Stimulated activated CD8-positive, alpha-beta memory T cell treated with anti-CD3 and anti-CD28 coated beads, Interleukin-7, amount 100 ng/mL, for 1 hour (primary cell): ENCODE measurements at places on chromosomes 1 and 21.

DNA sequence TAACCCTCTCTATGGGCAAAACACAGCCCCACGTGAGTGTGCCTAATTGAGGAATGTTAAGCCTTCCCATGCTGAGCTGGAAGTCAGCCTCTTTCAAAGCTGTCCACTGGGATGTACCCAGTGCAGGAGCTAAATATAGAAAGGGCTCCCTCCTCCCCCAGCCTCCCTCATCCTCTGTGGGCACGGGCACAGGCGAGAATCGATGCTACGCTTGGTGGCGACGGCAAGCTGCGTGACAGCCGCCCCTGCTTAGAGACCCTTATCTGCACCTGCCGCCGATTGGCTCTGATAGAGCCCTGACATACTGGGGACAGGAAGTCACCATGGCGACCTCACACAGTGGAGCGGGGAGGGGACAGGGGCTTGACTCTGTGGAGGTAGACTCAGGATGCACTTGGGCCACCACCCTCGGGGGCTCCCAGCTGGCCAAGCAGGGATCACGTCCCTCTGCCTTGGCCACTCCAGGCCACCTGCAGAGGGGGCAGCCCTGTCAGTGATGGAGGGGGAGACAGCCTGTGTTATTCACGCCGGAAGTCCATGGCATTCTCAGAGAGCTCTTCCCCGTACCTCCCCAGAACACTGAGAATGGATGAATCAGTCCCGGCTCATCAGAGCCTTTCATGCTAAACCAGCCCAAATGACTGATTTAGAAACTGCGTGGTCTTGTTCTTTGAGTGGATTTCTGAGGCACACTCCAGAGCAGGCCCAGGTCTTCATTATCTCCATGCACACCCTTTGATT, 84.8 kb downstream of the KCND3 start:
- DNase-seq, result no peak

DNA sequence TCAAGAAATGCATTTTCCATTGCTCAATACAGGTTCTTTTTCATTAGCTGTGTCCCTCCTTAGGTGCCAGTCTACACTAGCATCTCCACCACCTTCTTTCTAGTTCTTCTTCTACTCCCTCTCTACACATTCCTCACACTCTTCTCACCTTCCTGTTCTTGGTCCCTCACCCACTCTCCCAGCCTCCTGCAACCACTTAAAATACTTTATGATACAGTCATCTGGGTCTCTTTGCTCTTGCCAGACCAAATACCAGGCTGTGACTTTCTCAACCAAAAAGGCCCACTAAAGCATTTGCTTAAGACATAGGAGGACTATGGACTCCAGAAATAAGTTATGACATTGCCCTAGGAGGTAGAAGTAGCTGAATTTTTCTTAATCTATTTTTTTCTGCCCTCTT, 35.1 kb downstream of the PIGM start:
- DNase-seq, result no peak

DNA sequence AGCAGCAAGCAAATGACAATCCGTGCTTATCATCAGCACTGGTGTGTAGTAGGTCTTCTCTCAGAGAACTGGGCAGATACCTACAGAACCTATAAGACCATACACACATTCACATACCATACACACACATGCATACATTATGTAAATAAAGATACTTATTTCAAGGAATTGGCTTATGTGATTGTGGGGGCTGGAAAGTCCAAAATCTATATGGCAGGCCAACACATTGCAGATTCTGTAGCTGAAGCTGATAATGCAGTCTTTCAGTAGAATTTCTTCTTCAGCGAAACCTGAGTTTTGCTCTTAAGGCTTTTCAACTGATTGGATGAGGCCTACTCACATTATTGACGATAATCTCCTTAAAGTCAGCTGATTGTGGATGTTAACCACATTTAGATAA, 24.1 kb downstream of the RAP1A start:
- DNase-seq, result no peak

DNA sequence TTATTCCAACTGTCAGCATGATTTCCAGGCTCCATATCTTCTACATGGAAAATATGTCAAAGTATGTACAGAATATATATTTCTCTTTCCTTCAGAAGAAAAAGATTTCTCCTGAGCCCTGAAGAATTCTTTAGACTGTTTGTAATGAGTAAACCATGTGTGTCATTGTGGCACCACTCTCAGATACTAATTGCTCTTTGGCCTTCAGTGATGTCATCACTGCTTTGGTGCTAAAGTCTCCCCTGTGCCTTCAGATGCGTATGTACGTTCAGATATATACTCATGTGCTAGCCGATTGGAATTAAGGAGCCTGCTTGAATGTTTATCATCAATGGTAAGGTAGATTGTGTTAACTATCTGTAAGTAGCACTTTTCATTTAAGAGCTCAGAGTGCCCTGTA, 20.6 kb upstream of the NBL1 start:
- DNase-seq, result no peak

DNA sequence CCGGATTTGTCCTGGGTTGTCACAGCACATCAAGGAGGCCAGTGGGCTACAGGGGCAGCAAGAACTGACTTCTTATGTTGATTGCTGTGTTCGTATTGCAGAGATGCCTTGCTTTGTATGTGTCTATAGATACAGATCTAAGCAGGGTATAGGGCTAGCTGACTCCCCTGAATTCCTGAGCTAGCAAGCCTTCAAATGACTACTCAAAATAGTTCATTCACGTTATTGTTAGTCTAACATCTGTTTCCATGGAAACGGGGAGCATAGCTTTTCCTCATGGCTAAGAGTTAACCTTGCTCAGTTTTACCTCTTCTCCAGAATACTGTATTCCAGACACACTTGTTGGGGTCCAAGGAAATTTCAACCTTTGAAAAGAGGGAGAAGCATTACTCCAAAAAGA, 24.1 kb downstream of the TRIM45 start:
- DNase-seq, result no peak

- no peak for DNase-seq
Measured at GRCh38 chr1:203180611-203181330, 5.1 kb upstream of the MYBPH start.

- no peak for DNase-seq
Measured at GRCh38 chr1:79790950-79791349, 784.4 kb upstream of the ADGRL4 start.

GRCh38 chr1:2506007-2506860, 20.2 kb downstream of the PANK4 start:
- DNase-seq, result no peak

- DNase-seq, result no peak
Measured at GRCh38 chr1:38093569-38094520, 47.3 kb upstream of the POU3F1 start.

DNA sequence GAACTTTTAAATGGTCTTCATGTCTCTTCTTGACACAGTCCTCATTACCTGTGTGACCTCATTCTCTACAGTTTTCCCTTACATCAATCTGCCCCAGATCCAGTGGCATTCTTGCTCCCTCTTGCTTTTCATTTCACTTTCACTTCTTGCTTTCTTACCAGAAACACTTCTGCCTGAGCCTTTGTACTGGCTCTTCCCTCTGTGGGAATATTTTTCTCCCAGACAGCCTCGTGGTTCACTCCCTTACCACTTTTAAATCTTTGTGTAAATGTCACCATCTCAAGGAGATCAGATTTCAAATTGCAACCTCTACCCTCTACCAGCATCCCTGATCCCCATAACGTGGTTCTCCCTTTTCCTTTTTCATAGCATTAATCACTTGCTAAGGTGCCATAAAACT, 73.2 kb downstream of the DISC1 start:
- DNase-seq, result no peak

GRCh38 chr21:35579520-35580293, 480.6 kb downstream of the SETD4 start:
- DNase-seq, result no peak

GRCh38 chr1:94679332-94680038, 137.9 kb upstream of the F3 start:
- DNase-seq, result no peak

DNA sequence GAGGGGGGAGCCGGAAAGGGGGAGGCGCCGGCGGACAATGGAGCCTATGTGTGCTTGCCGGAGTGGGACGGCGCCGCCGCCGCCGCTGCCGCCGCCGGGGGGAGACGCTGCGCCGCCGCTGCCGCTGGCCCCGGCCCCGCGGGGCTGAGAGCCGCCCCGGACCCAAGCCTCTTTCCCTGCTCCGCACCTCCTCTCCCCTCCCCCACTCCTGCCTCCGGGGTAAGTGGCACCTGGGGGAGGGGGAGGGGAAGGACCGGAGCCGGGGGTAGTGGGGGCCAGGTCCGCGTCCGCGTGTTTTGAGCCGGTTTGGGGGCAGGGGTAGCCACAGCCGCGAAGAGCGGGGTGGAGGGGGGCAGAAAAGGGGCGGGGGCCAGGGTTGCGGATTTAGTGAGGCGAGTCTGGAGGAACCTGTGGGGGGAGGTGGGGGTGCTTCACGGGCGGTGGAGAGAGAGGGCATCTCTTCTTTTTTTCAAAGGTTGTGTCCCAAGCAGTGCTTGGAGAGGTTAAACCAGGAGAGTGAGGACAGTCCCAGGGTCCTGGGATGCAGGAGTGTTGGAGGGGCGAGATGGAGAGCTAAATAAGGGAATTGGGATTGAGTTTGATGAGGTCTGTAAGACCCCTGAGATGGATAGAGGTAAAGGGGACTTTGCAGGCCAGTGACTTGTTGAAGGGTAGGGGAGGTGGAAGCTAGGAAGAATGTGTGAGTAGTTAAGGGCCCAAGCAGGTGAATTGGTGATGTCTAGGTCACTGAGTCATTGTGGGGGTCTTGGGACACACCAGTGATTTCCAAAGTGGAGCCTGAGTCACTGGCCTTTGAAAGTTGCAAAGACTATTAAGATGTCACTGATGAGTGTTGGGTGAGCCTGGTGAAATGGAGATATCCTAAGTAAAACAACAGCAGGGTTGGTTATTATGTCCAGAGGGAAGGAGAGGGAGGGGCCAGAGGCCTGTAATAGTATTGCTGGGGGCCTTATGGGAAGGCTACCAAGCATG, 59.1 kb downstream of the BCL9 start:
- DNase-seq, result no peak

DNA sequence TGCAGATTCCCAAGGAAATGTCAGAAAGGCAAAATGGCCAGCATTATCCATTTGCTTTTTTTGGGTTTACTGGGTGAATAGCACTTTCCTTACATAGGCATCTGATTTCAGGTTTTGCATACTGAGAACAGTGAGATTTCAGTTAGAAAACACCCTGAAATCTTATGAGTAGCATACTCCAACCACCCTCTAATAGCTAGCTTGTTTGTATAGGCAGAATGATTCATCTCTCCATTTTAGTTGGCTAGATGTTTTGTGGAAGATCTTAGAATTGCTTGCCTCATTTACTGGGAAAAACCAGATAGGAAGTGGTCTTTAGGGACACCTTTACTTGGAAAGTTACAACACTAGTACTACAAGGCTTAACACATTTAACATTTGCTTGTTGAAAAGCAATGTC, 10.4 kb downstream of the KYAT3 start:
- no peak for DNase-seq

GRCh38 chr1:33008051-33008914, 28.4 kb downstream of the AK2 start:
- DNase-seq, result no peak

GRCh38 chr1:162131400-162132321, 62.2 kb downstream of the NOS1AP start:
- no peak for DNase-seq

GRCh38 chr1:21703318-21703963, 34.3 kb upstream of the RAP1GAP start:
- no peak for DNase-seq

- no peak for DNase-seq
Measured at GRCh38 chr1:194372266-194372665, 1185.9 kb upstream of the B3GALT2 start.

DNA sequence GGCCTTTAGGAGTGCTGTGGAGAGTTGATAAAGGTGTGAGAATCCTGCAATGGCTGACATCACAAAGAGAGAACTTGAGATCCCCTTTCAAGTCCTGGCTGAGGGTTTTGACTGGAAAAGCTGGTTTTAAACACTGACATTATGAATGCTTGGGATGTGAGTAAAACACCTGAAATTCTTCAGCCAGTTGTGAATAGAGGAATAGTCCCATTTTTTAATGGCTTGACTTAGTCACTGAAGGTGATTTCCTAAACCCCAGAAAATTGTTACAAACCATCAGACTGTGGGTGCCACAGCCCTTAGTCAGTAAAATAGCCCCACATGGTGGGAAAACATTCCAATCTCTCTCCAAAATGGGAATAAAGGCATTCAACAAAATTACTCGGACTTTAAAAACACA, 107.7 kb upstream of the LMO4 start:
- DNase-seq, result no peak

GRCh38 chr1:202562444-202563060, 147.7 kb downstream of the SYT2 start:
- no peak for DNase-seq

DNA sequence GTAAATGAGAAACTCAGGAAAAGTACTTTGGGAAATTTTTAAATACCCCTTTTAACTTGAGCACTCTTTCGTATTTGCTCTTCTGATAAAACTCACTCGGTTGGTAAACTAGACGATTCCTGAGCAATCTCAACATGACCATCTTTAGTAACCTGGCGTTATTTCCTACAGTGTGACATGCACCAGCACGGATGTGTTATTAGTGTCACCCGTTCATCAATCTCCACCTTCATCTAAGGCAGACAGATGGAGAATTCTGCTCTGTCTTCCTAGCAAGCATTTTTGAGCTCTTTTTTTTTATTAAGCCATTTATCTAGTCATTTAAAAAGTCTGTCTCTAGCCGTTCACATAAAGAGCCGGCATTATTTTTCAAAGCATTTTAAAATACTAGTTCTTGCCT, 155.2 kb downstream of the DISP1 start:
- no peak for DNase-seq

GRCh38 chr1:58764294-58764978, 19.4 kb downstream of the JUN start:
- no peak for DNase-seq

DNA sequence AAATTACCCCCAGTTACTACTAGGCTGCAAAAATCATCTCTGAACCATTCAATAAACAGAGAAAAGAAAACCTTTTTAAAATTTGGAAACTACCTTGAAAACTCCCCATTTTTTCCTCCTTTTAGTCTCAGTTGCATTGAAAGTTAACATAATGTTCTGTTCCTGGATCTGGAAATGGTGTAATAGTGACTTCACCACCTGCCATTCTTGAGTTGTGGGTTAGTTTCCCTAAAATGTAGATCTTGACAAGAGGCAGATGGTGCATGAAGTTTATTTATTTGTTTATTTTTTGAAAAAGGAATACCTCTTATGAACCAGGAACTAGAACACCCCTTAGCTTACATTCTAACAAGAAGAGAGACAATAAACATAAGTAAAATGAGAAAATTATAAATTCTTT, 72.8 kb downstream of the ATF6 start:
- no peak for DNase-seq
